Foreskin fibroblast (primary cell): ENCODE measurements at places on chromosomes 16 and 17.

GRCh38 chr16:57648581-57649442, 19.3 kb upstream of the ADGRG3 start:
- DNase-seq, result peak; percentile 62

DNA sequence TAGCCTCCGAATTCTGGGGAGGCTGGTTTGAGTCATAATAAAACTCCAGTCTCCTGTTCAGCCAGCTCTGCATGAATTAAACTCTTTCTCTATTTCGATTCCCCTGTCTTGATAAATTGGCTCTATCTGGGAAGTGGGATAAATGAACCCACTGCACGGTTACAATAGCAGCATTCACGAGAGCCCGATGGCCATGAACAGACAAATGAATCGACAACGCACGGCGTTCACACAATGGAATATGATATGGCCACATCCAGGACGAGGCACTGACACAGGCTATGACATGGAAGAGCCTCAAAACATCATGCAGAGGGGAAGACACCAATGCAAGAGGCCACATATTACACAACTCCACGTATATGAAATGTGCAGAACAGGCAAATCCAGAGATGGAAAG, 5.6 kb upstream of the CARD14 start:
- no peak for DNase-seq

DNA sequence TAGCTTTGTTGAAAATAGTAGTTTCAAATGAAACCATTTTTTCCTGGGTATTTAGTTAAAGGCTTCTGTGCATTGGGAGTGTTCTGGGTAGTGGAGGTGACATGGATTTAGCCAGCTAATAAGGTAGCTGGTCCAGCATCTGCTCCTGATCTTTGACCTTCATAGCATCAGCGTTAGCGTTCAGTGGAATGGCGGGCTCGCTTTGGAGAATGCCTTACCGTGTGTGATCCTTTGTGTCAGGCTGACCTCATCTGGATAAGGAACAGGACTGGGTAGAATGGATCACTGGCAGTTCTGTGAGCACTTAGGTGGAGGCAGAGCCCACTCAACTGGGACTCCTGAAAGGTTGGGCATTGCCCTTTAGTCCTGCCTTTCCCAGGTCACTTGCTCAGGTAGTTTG, 3.7 kb downstream of the SAP30BP start:
- no peak for DNase-seq

DNA sequence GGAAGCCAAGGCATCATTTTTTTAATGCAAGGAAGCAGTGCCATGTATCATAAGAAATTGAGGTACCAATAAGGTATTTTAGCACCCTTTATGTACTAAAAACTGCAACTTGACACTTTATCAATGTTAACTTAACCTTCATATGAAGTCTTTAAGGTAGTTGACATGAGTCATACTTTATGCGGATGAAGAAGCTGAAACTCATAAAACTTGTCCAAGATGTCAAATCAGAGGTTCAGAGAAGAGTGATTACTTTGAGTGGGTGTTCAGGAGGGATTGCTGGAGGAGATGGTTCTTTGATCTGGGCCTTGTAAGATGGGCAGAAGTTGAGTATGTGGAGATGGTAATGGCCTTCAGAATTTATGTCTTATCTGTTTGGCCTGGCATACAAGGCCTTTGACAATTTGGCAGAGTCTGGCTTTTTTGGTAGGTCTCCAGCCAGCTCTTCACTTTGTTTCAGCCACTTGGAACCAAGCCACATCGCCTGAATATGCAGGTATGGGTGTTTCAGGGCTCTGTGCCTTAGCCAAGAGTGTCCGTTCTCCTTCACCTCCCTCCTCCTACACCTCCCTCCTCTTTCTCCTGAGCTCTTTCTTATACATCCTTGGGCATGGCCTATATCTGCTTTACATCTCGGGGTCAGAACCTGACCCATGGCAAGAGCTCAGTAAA, 23.7 kb downstream of the YPEL2 start:
- no peak for DNase-seq

DNA sequence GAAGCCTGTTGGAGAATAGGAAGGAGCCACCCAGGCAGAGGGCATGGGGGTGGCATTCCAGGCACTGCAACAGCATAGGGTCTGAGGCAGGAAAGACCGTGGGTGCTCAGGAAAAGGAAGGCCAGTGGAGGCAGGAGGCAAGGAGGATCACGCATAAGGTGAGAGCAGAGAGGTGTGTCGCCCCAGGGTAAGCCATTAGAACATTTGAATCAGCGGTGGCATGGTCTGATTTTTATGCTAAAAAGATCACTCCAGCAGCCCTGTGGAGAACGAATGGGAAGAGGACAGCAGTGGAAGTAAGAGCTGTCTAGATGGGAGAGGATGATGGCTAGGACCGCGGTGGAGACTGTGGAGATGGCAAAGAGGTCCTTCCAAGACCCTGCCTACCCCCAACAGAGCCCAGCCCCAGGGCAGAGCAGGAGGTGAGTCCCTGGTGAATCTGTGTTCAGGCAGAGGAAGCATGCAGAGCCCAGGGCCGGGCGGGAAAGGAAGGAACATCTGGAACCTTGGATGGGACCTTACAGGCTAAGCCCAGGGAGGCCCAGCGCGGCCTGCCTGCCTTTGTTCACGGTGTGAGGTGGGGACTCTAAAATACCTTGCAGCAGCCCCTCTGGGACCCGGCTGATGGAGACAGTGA, 7.8 kb downstream of the LPO start:
- DNase-seq, result no peak
